Mucosa of gallbladder (tissue), 1 donor: ENCODE measurements at places on chromosomes 1 and 21. TPM values are rescaled to one million over a fixed set of nuclear protein-coding genes. Genes with fewer than 3 reads are reported as not detected.

The RNF186 gene
- 0.32 TPM for total RNA-seq

The CD164L2 gene
- 5.4 TPM for total RNA-seq

GRCh38 chr1:171769171-171769570, 12.3 kb upstream of the METTL13 start:
- no peak for DNase-seq

The OR2L13 gene
- not detected for total RNA-seq

The SOD1 gene
- 344 TPM for total RNA-seq

GRCh38 chr1:27359822-27360158, 7.0 kb downstream of the MAP3K6 start:
- no peak for DNase-seq

- no peak for DNase-seq
These were observed 86.2 kb downstream of the UBR4 start for GRCh38 chr1:19123837-19124236.

The C1orf74 gene
- 1.8 TPM for total RNA-seq

The MARCKSL1 gene
- 303 TPM for total RNA-seq

The PLA2G2A gene
- total RNA-seq = 19.0 TPM

DNA sequence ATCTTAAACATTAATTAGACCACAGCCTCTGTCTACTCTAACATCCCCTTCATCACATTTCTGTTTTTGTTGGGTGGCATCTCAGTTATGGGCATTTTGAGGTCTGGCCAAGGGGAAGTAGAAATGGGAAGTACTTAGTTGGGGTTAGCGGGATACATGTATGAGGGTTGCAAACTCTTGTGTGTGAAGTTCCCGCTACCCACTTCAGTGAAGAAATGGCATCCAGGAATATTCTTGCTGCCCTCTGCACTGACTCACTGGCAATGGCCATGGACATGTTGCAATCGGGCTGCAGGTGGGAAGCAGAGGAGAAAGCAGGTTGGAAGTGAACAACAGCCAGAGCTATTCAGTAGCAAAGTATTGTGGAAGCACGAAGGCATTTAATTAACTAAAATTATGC, 7.4 kb downstream of the CD48 start:
- DNase-seq = no peak

The CNKSR1 gene
- 36.0 TPM for total RNA-seq

The KLF17 gene
- total RNA-seq = not detected

- DNase-seq = no peak
These were observed 516.3 kb upstream of the BEND5 start for GRCh38 chr1:49293016-49293415.

DNA sequence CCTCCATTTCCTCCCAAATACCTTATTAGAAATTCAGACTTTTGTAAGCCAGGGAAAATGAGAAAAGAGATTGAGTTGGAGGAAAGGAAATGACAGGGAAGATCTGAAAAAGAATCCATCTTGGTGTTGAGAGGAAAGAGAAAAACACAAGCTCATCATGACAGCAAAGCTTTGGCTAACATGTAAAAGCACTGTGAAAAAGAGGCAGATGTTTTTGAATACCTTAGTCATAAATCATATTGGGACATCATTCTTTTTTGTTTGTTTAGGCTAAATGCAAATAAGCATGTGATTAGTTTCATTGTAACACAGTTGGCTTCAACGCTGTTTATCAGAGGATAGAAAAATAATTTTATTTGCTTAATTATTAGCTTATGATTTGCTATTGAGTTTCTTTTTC, 64.6 kb downstream of the LHX8 start:
- DNase-seq = no peak

The FAM167B gene
- total RNA-seq = 7.6 TPM

DNA sequence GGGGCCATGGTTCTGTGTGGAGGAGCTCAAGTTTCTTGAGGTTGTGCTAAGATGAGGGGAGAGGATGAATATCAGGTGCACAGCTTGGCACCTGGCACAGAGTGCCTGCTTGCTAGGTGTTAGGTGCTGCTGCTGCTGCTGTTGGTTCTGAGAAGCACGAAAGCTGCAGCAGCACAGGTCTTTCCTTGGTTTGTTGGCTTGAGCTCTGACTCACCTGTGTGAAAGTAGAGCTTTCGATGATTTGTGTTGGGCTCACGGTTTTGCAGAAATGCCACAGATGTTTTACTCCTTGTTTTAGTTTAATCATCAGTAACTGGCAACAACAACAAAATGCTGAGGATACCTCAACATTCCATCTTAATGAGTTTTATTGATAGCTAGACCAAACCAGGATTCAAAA, 221.6 kb downstream of the BRINP2 start:
- no peak for DNase-seq

DNA sequence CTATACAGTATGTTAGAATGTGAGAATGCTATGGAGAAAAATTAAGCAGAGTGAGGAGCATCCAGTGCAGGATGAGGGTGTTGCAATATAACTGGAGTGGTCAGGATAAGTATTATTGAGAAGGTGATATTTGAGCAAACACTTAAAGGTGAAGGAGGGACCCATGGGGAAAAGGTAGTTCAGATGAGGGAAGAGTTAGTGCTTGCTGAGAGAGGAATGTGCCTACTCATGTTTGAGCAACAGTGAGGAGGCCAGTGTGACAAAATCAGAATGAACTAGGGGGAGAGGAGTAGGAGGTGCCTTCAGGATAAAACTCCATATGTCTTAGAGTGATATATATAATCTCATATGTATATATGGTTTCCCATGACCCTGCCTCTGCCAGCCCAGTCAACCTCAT, 6.2 kb upstream of the TRIM45 start:
- DNase-seq = no peak

The UBXN10 gene
- 2.3 TPM for total RNA-seq

The B3GALT6 gene
- total RNA-seq = 16.1 TPM

- no peak for DNase-seq
These were observed 33.0 kb upstream of the TRABD2B start for GRCh38 chr1:48030211-48030610.

The OR2T29 gene
- total RNA-seq = not detected

- DNase-seq = no peak
These were observed 78.9 kb downstream of the OBSCN start for GRCh38 chr1:228286505-228287417.

The ADORA1 gene
- 7.3 TPM for total RNA-seq

- no peak for DNase-seq
These were observed 231.3 kb downstream of the RRAGC start for GRCh38 chr1:38628241-38628640.

- DNase-seq = no peak
These were observed 113.1 kb downstream of the DNM3 start for GRCh38 chr1:171954361-171954760.

- no peak for DNase-seq
These were observed 7.3 kb upstream of the IL10 start for GRCh38 chr1:206779638-206780037.

- no peak for DNase-seq
These were observed 653 bp upstream of the KCNN3 start for GRCh38 chr1:154870734-154871133.

The BRINP3 gene
- 0.35 TPM for total RNA-seq

GRCh38 chr1:111963985-111964738, 25.3 kb downstream of the KCND3 start:
- no peak for DNase-seq

- no peak for DNase-seq
These were observed 36.1 kb upstream of the KHDRBS1 start for GRCh38 chr1:31977385-31978131.

DNA sequence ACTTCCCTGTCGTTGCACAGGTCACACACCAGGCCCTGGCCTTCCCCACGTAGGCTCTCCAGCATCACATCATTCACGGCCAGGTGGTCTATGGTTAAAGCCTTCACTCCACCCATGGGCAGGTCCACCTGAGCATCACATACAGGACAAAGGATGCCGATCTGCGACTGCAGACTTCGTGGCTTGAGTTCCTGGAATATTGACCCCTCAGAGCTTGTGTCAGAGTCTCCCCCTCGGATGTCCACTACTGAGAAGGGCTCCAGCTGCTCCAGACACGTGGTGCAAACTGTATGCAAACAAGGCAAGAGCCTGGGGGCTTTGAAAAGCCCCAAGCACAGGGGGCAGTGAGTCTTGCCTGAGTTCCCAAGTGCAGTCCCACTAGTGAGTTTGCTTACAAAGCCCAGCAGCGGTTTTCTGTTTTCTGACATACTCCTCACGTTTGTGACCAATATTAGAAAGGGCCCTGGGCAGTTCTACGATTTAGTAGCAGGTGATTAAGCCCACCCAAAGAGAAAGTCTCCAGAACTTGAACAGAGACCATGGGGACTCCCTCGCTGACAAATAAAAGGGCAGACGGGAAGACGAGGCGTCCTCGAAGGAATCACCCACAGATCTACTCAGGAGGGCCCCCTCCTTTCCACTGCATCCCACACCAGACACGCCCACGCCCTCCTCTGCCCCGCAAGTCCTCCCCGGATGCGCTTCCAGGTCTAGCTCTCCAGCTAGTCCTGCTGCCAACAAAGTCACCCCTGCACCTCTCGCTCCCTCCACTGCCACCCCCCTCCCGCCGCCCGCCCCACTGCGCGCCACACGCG, 568 bp downstream of the TRIM45 start:
- DNase-seq = no peak

- DNase-seq = no peak
These were observed 96.1 kb upstream of the HIVEP3 start for GRCh38 chr1:42014823-42015222.

The OPTC gene
- total RNA-seq = not detected

GRCh38 chr1:154607106-154607608, 829 bp downstream of the ADAR start:
- no peak for DNase-seq

GRCh38 chr1:5728663-5729355, 263.4 kb downstream of the NPHP4 start:
- no peak for DNase-seq

The CLCNKA gene
- 0.32 TPM for total RNA-seq

The HYI gene
- 85.5 TPM for total RNA-seq

- no peak for DNase-seq
These were observed 64.4 kb upstream of the GRHL3 start for GRCh38 chr1:24254783-24255182.

- DNase-seq = no peak
These were observed 97.7 kb downstream of the VPS13D start for GRCh38 chr1:12327566-12327965.

- DNase-seq = no peak
These were observed 249.6 kb upstream of the USP25 start for GRCh38 chr21:15480160-15480559.

- no peak for DNase-seq
These were observed 658.5 kb upstream of the ADGRL2 start for GRCh38 chr1:81142099-81142826.

- DNase-seq = no peak
These were observed 44.2 kb downstream of the PTPRU start for GRCh38 chr1:29280409-29281131.

DNA sequence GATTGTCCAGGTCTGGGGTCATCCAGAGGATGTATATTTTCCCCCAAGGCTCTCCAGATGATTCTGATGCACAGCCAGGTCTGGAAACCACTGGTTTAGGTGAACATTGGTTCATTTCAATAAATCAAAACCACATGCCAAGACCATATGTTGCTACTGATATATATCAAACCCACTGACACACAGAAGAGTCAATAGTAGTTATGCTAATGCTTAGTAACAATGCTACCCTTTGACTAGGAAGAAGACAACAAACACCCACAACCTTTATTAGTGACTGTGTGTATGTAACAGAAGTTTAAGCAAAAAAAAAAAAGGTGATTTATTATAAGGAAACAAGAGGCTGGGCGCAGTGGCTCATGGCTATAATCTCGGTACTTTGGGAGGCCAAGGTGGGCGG, 35.6 kb upstream of the POU2F1 start:
- no peak for DNase-seq

The NPHP4 gene
- total RNA-seq = 20.6 TPM

The PTGER3 gene
- total RNA-seq = 28.4 TPM

DNA sequence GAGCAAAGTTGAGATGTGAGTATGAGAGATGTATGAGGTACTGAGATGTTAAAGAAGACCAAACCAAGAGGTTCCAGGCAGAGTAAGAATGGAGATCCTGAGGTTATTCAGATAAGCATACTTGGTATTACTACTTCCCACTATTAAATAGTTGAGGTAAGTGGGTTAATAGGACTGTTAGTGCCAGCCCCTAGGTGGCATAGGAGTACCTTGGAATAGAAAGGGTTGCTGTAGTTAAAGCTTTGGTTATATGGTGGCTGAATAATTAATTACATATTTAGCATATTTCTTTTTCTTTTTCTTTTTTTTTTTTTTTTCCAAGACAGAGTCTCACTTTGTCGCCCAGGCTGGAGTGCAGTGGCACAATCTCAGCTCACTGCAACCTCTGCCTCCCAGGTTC, 397.9 kb upstream of the TMPRSS15 start:
- DNase-seq = no peak

DNA sequence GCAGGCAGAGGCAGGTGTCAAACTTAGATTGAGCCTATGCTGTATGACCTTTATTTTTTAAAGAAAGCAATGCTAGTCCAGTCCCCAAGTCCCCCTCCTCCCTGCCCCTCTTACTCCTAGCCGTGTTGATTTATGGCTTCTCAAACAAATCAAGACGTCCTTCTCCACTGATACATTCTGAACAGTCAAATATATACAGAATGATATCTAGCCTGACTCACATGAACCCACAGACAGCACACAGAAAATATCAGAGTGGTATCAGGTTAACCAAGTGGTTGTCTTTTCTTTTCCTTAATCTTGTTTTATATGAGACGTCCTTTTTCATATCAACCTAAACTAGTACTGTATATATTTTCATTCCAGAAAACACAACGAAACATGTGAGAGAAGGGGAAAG, 13.4 kb downstream of the DAB1 start:
- no peak for DNase-seq

DNA sequence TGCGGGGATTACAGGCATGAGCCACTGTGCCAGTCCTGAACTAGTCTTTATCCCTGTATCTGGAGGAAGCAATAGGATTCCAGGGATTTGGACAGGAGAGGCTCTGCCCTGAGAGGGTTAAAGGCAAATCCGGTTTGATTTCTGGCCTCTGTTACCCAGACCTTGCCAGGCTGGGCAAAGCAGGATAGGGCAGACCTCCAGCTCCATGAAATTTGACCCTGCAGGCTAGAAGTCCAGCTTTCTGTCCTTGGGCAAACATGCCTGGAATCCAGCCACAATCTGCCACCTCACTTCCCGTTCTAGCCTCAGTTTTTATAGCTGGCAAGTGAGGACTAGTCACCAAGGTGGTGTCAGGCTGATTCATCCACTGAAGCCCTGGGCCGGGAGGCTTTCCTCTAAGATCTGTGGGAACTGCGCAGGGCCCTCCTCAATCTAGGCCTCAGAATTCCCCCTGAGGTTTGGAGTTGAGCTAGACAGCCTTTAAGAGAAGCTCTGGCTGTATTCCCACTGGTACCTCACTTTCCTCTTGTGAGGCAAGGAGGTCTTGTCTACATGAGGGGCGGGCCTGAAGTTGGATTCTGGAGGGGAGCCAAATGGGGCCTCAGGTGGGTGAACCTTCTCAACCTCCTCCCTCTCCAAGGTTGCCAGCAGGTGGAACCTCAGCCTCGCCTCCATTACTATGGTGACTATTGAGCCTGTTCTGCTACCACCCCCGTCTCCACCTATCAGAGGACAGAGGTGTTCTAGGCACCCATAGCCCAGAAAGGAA, 7.0 kb upstream of the P3R3URF start:
- peak; percentile 89 for DNase-seq

GRCh38 chr1:33616780-33617179, 144.3 kb downstream of the ZSCAN20 start:
- DNase-seq = no peak
